Right ventricle myocardium inferior (tissue), 1 donor: ENCODE measurements at places on chromosomes 16 and 17. TPM values are rescaled to one million over a fixed set of nuclear protein-coding genes. Genes with fewer than 3 reads are reported as not detected.

- no peak for DNase-seq
Measured at GRCh38 chr17:40020146-40020545, 4.9 kb downstream of the CSF3 start.

DNA sequence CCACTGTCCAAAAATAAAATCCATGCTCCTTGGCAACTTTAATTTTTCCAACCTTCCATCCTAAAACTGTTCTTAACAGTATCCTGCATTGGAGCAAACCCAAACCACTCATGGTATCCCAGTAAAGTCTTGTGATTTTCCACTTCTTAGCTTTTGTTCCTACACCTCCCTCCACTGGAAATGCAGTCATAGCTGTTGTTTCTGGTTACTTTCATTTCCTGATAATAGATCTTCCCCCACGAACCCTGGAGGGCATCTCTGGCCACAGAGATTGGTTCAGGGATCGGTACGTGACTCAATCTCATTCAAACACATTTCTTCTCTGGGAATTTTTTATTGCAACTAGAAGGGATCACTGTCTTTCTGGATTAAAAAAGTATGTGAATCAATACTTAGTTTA is 276.0 kb downstream of the GRIN2A start:
- DNase-seq, result no peak

- no peak for DNase-seq
Measured at GRCh38 chr17:35116845-35117244, 2.8 kb downstream of the RAD51D start.

GRCh38 chr16:15594711-15595320 is 48.1 kb downstream of the MARF1 start:
- DNase-seq, result no peak

DNA sequence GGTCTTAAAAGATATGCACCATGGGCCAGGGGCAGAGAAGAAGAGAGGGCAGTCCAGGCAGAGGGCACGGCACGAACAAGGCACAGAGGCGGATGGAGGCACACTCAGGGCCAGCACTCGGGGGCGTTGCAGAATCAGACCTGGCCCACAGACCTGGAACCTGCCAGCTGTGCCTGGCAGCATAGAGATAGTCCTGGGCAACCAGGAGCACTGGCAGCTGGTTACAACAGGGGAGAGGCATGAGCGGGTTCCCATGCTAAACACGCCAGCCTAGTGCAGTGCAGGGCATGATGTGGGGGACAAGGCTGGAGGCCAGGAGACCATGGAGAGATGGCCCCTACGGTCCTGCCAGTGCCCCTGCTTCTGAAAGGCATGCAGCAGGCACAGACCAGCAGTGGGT is 56.9 kb upstream of the RBFOX3 start:
- DNase-seq, result no peak

DNA sequence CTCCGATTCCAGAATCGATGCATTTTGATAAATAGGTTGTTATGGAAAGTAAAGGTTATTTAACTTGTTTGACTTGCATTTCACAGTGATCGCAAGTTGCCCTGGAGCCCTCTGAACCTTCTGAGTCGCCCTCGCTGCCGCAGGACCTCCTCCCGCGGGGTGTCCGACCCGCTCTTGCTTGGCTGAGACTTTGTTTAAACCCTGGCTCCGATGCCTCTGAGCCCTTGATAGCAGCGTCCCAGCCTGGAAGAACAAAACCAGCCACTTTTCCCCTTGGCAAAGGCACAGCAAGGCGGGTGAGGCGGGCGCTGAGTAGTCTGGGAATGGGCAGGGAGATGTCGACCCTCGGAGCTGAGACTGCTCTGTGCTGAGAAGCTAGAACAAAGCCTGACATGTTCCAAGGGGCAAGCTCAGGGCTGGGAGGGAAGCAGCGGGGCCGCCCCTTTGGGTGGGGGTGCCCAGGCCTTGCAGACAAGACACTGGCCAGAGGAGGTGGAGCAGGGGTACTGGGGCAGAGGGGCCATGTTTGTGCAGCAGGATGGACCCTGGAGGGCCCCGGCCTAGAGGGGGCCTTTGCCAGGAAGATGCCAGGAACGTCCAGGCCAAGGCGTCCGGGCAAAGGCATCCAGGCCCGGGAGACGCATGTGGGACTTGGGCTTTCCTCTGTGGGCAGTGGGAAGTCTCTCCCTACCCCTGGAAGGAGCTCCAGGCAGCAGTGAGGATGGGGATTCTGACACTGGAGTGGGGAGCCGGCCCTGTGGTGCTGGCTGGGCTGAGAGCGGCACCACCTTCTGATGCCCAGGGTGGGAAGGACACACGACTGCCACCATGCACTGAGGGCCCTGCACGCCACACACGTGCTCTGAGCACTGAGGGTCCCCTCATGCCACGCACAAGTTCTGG is 30.3 kb upstream of the CDH15 start:
- DNase-seq, result peak; percentile 16

Gene EVPLL
- total RNA-seq, result not detected

Gene SHISA6
- total RNA-seq, result 0.46 TPM

Gene TBX2
- 12.1 TPM for total RNA-seq
